ENCODE measurements at places on chromosomes 1 and 21.

DNA sequence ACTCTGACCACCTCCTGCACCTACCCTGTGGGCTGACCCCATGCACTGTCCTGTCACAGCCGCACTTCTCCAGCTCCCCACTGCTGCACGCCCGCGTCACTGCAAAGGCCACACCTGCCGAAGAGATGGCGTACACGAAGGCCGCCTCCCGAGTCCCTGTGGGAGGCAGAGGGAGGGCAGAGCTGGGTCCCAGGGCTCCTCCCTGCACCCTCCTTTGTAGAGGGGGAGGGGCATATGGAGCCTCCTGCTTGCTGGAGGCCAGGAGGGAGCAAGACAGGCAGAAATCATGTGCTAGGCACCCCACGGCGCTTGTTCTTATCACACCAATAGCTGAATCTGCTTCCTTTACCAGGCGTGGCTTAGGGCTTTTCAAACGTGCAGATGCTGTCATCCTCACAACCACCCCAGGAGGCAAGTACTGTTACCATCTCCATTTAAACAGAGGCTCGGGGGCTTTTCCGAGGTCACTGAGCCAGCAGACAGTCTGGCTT is 21.4 kb downstream of the WNT4 start:
- peak; percentile 81 for DNase-seq

DNA sequence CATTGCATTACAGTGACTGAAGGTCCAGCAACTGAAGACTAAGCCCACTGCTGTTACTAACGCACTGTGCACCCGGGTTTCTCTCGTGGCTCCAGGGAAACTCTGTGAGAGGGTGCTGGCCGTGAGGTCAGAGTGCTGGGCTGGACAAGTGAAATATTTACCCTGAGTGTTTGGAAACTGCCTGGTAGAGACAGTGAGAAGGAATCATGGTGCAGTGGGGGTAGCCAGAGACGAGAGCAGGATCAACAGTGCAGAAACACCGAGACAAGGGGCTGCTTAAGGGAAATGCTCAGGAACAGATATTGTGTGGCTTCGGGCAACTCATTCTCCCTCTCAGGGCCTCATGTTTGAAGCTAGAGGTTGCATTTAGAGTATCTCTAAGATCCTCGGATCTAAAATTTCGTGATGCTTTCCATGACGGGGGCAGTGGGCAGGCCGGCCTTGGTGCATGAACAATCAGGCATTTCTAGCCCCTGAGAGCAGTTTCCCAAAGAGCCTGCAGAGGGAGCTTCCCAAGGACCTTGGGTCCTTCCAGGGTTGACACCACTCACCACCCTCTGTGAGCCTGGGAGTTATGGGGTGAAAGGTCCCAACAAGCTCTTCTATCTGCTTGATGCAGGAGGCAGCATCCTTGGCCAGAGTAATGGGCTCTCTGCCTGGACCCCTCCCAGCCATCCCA is 9.7 kb downstream of the CD2 start:
- DNase-seq = peak; percentile 42

- no peak for DNase-seq
Observed at GRCh38 chr1:36560177-36560576, 77.5 kb upstream of the CSF3R start.

GRCh38 chr1:205270764-205271163 is 43.0 kb downstream of the TMCC2 start:
- DNase-seq = no peak

DNA sequence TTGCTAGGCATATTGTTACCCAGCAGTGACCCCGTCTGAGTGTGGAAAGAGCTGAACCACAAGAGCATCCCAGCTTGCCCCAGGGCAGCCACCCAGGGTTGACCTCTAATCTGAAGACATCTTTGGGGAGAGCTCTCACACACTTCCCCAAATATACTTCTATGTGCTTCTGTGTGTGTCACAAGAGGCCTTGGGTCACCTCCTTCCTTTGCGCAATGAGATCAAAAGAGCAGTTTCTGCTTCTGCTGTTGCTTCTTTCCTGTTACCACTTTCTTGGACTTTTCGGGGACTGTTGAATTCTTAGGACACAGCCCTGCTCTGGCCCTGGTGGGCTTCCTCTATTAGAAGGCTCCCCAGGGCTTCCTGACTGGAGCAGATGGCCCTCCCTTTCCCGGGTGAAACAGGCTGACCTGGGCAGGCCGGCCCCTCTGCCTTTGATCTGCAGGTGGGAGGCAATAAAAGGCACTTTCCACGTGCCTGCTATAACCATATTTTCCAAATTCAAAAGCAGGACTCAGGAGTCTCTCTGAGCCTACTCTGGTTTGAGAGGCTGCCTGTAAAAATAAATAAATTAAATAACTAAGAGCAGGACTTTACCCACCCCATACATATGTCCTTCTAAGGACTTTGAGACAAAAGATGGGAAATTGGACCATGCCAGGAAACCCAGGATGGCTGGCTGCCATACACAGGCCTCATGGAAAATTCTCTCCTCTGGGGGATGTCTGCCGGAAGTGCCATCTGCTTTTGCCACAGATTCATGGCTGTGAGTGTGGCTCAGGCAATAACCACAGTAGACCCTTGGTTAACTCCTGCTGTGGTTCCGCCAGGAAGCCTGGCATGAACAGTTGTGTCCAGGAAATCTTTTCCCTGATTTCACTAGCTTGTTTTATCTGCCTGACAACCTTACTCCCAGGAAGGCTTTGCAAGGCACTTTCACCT is 28.3 kb upstream of the RCSD1 start:
- DNase-seq = peak; percentile 30

DNA sequence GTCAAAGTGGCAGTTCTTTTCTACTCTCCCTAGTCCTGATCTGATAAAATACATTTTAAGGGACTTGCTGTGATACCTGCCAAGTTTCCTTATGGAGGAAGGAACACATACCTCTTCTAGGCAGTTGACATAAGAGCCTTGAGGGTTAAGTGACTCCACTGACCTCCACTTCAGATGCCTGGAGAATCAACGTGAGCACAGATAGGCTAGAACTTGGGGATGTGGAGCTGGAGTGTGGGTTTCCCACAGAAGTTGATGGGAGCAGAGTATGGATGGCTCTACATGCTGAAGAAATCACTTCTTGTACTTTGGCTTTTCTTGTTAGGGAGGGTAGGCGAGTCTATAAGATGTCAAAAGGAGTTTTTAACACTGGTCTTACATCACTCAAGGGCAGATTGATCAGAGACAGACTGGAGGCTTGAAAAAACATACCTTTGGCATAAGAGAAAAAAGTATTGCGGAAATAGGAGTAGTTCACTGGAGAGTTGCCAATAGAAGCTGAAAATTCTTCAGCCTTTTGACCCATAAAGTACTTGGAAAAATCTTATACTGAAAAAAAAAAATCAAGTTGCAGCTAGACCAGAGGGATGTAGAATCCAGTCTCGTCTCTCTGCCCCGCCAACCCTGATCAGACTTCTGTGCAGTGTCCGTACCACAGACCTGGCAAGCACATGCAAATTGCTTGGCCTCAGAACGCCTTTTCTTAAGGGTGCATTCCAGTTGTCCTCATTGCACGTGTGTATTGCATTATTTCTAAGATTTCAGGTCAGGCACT is 5.5 kb downstream of the RHOU start:
- no peak for DNase-seq

DNA sequence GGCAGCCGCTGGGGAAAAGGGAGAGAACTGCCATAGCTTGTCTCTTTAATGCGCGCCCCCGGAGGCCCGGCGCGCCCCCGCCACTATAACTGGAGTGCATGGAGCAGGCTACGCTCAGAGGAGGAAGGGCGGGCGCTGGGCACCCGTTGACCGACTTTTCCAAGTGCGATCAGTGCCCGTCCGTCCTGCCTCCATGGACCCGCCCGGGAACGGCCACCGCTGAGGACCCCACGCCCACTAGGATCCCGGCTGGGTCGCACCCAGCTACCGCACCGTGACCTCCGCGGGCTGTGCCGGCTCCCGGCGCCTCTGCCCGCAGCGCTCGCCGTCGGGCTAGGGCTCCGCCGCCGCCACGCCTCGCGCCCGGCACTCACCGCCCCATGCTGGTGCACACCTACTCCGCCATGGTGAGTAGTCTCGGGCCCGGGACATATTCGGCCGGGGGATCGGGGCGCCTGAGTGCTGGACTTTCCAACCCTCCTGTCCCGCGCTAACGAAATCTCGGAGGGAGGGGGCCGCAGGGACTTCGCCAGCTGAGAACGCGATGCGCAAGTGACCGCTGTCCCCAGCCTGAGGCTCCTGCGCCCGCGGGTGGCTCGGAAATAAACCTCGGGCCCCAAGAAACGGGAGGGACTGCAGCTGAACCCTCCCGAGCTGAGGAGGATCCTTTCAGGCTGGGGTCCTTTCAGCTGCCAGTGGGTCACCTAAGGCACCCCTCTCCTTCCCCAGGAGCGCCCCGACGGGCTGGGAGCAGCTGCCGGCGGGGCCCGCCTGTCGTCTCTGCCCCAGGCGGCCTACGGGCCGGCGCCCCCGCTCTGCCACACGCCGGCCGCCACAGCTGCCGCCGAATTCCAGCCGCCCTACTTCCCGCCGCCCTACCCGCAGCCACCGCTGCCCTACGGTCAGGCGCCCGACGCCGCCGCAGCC is at the start of gene TFAP2E:
Gene TFAP2E, plus strand, starts transcription at position 117 of the 927 bp plus-strand sequence. Its CDS starts 264 bp downstream, at position 381.
- peak; percentile 85 for DNase-seq

GRCh38 chr1:36988741-36989193 is 45.5 kb downstream of the GRIK3 start:
- no peak for DNase-seq

GRCh38 chr1:38585460-38585859 is 274.1 kb downstream of the RRAGC start:
- DNase-seq = no peak

DNA sequence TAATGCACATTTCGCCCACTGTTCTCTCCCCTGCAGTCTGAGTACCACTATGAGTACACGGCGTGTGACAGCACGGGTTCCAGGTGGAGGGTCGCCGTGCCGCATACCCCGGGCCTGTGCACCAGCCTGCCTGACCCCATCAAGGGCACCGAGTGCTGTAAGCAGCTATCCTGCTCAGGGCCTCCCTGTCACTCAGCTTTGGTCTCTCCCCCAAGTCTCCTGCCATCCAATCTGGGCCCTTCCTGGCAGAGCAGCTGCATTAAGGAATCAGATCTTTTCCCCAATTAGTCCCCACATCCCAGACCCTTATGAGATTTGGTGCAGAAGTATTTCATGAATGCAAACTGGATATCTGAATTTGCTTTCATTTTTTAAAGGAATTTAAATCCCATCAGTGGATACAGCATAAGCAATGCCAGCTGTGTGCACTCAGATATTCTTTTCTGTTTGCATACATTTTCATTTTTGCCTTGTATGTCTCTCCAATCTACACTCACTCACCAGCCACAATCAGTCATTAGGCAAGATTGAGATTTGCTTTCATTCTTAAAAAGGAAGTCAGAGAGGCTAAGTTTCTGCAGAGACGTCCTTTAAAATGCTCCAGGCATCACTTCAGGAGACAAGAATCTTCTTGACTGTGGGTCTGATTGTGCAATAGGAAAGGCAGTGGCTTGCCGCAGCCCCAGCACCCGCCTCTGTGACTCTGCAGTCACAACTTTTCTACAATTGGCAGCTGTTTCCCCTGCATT is 48.1 kb downstream of the ELAPOR1 start:
- no peak for DNase-seq

- DNase-seq = no peak
Observed at GRCh38 chr1:223674119-223674890, 8.8 kb upstream of the CAPN8 start.

- DNase-seq = no peak
Observed at GRCh38 chr1:186654741-186655140, 25.5 kb downstream of the PTGS2 start.

- no peak for DNase-seq
Observed at GRCh38 chr1:186295980-186296379, 79.1 kb downstream of the TPR start.

- DNase-seq = peak; percentile 55
Observed at GRCh38 chr1:39960431-39960958, 5.5 kb downstream of the MFSD2A start.

DNA sequence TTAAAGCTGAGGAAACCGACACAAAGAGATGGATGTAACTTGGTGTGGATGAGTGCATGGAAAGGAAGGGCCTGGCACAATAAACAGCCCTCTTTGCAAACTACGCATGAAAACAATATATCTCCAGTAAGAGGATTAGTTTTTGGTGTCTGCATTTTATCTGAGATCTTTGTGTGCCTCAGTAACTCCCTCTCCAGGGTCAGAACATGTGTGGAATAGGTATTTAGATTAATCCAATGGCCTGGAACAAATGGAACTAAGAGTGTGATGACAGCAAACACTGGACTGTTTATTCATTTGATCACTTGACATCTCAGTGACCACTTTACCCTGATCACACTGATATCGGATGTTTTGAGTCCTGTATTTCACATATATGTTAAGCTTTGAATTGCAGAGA is 45.3 kb downstream of the AKNAD1 start:
- no peak for DNase-seq

- no peak for DNase-seq
Observed at GRCh38 chr1:162236201-162236600, 140.5 kb downstream of the SPATA46 start.

GRCh38 chr1:228735871-228736586 is 750 bp downstream of the RHOU start:
- no peak for DNase-seq

DNA sequence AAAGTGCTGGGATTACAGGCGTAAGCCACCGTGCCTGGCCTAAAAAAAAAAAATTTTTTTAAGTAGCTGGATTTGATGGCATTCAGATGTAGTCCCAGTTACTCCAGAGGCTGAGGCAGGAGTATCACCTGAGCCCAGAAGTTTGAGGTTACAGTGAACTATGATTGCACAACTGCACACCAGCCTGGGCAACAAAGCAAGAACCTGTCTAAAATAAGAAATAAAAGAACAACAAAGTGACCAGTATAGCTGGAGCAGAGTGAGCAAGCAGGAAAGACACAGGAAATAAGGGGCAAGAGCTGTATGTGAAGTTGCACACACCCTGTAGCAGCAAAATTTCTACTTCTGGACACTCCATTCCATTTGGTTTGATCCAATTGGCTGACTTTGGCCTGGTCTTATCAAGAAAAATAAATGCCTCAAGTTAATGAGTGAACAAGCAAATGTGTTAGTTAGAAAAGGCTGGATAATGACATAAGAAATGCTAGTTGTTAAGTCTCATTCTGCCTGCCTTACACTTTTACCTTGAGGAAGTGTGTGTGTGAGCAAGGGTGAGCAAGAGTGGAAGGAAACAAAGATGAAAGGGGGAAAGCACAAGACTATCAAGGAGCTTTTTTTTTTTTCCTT is 7.9 kb downstream of the ATP5IF1 start:
- no peak for DNase-seq

GRCh38 chr1:107748531-107748930 is 216.4 kb downstream of the VAV3 start:
- peak; percentile 19 for DNase-seq

GRCh38 chr1:224770336-224770693 is 154.2 kb downstream of the CNIH3 start:
- no peak for DNase-seq

GRCh38 chr1:52533713-52534112 is 19.2 kb downstream of the TUT4 start:
- DNase-seq = no peak

GRCh38 chr1:174815036-174815435 is 184.7 kb upstream of the CACYBP start:
- no peak for DNase-seq

- DNase-seq = no peak
Observed at GRCh38 chr1:66282343-66282852, 251.6 kb upstream of the SGIP1 start.
